EL (cell line): ENCODE measurements at places on chromosomes 12 and 14.

DNA sequence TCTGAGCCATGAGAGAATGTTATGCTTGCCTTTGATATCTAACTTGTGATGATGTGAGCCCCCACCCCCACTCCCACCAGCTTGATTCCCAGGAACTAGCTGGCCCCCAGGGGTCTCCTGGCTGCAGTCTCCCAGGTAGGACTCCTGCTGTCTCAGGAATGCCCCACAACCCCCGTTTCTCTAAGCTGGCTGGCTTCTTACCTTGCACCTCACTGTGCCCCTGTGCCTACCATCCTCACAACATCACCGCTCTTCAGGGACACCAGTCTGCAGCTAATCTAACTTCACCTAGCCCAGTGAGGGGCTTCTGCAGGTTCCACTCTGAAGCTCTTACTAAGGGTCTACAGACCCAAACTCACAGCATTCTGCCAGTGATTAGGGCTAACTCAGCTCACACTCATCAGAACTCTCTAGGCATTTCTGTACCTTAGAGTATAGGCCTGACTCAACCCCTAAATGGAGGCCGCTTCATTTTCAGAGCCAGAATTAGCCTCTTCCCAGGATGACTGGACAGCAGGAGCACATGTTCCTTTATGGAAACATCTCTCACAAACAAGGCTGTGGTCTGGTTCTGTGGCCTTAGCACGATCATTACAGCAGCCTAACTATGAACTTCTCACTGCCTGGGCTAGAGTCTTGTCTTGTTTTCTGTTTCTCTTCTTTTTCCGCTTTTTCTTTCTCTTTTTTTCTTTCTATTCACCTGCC is 72.8 kb upstream of the IFNG-AS1 start:
- DNase-seq = no peak

DNA sequence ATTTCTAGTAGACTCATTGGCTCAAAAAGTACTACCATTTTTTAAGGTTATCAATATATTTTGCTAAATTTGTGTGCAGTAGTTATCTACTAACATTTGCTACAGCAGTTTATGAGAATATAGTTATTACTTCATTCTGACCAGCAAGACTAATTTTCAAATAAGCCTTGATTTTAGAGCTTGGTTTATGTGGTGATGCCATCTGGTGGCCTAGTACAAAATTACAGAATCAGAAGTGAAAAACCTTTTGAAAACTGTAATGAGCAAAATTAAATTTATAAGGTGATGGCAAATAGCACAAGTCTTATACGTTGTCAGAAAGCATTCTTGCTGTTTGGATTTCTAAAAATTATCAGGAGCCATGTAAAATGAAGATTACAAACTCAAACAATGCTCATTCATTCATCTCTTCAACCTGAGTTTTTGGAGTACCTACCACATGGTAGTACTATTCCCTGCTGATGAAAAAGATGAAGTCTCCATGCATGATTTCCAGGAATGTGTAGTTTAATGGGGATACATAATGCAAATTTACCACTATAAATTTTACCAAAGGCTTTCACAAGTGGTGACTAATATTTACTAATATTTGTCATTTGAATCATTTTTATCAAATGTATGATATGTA is 51.0 kb downstream of the MAGOHB start:
- peak; percentile 40 for DNase-seq

GRCh38 chr12:113488322-113488721 is 16.7 kb upstream of the LHX5 start:
- no peak for DNase-seq

- no peak for DNase-seq
Measured at GRCh38 chr14:39731912-39732311, 299.7 kb upstream of the FBXO33 start.

- DNase-seq = peak; percentile 66
Measured at GRCh38 chr12:124786061-124786964, 77.4 kb downstream of the SCARB1 start.

DNA sequence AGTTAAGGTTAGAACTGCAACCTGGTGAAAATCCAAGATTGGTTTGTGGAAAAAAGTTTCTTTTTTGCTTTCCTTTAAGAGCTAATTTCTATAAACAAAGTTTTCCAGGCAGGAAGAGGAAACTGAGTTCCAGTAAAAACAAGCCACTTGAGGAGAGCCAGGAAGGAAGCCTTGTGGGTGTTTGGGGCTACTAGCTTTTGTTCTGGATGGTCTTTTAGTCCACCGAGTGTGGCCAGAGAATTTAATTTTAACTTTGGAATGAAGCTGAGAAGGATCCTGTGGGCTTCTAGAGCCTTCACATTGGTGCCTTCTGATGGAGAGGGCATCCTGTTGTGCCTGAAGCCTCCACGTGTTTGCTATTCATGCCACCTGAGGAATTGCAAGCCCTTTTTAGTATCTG is 327.9 kb downstream of the C12orf75 start:
- no peak for DNase-seq

- DNase-seq = no peak
Measured at GRCh38 chr12:43098766-43099550, 453.0 kb downstream of the ADAMTS20 start.

GRCh38 chr12:132710043-132710404 is 618 bp upstream of the PGAM5 start:
- DNase-seq = no peak

DNA sequence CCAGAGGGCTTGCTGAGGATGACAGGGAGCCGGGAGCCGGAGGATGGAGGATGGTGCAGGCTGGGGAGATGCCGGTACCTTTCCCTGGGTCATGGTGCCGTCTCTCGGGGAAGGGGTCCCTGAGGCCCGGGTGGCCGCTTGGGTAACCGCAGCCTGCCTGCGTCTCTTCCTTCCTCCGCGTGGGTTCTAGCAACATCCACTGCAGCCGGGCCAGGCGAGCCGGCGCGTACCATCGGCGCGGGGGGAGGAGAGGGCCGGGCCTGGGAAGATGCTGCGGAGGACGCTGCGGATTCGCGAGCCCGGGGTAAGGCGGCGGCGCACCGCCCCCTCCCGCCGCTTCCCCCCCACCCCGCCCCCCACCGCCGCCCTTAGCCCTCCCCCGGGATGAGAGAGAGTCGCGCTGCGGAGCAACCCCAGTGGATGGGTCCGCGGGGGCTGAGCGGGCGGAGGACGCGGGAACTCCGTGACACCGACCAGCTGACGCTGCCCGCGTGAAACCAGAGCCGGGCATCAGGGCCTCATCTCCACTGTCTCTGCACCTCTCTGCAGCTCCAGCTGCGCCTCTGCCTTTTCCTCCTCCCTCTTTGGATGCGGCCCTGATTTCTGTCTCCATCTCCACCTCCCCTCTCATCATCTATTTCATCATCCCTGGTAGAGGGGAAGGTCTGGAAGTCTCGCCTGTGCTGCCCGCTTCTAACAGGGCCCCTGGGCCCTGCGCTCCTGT is at the start of gene FAIM2:
TSS of gene FAIM2 (minus strand) at position 201 of the 724 bp plus-strand sequence. CDS start at position 93, 108 bp downstream.
- DNase-seq = peak; percentile 51

GRCh38 chr14:87873741-87874140 is 119.2 kb downstream of the GALC start:
- DNase-seq = no peak

DNA sequence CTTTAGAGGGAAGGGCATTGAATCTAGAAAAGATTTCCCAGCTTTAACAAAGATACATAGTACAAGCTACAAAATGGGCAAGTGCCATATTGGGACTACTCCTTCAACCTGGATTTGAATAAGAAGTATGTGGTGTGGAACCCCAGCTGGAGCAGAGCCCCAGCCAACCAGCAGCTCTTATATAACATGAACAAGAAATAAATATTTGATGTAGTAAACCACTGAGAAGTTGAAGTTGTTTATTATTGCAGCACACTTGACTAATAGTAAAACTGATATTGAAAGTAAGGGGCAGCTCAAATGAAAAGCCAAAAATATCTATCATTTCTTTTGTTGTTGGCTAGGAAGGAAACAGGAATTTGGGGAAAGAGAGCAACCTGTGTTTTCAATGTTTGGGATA is 701.8 kb downstream of the TMTC2 start:
- no peak for DNase-seq

- DNase-seq = peak; percentile 33
Measured at GRCh38 chr12:31431721-31432240, 105.8 kb upstream of the SINHCAF start.

- no peak for DNase-seq
Measured at GRCh38 chr12:98893675-98894411, 248.8 kb downstream of the APAF1 start.
